ENCODE measurements at places on chromosomes 4 and X.
A peak's percentile ranks its signal among the peaks of the same experiment; 100 is the strongest.

- no peak for DNase-seq
Measured at GRCh38 chrX:53196678-53197077, 28.3 kb downstream of the KDM5C start.

DNA sequence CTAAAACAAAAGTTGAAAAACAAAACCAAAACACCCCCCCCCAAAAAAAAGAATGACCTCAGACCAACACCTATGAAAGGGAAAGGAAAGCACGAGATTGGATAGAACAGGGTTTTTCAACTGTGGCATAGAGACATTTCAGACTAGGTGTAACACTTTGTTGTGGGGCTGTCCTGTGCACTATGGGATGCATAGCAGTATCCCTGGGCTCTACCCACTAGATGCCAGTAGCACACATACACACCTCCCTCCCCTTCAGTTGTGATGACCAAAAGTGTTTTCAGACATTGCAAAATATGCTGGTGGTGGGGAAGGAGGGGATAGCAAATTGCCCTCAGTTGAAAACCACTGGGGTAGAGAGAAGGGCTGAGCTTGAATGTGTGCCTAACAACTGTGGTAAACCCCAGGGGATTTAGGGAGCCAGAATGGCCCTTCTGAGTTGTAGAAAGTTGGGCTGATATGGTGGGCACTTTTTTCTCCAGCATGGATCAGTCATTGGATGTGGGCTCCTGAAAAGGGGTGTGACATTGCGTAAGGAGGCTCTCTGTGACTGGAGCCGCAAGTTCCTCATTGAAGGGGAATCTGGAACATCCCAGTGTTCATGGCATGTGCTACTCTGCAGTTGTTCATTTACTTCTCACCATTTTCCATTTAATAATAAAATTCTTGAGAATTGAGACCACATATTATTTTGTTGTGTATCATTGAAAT lies 8.8 kb upstream of the GEMIN8 start:
- DNase-seq, result no peak

DNA sequence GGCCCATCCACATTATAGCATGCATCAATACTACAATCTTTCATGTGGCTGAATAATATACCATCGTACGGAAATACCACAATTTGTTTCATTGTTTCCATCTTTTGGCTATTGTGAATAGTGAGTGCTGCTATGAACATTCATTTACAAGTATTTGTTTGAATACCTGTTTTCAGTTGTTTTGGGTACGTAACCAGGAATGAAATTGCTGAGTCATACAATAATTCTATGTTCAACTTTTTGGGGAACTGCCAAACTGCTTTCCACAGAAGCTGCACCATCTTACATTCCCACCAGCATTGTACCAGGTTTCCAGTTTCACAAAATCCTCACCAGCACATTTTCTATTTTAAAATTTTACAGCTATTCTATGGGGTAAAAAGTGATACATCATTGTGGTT lies 28.5 kb upstream of the MANBA start:
- no peak for DNase-seq

GRCh38 chr4:153337686-153338085 lies 6.8 kb upstream of the MND1 start:
- DNase-seq, result no peak

DNA sequence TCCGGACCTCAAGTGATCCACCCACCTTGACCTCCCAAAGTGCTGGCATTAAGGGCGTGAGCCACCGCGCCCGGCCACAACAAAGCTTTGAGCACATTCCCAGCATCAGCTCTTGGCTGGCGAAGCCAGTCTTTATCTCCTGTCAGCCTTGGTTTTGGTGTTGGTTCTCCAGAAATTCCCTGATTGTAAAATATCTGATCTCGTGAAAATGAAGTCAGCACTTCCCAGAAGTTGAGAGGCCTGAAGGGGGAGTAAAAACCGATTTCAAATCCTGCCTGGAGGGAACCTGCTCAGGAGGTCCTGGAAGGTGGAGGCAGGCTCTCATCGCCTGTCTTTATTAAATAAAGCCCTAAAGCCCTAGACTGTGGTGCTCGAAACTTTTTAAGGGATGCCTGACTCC lies 33.6 kb downstream of the PTTG2 start:
- DNase-seq, result no peak

DNA sequence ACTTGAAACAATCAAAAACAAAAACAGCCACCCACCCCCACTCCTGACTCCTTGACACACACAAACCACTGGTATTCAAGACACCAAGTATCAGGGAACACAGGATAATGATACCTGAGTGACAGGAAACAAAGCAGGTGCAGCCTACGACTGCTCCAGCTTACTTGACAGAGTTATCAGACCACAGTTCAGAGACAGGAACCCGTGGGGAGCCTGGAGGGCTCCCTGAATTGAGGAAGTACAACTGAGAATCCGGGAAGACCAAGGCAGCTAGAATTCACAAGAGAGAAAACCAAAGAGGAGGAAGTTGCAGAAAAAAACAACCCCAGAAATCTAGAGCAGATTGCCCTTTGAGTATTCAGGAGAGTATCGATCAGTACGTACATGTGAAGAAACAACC lies 20.5 kb downstream of the COMMD8 start:
- DNase-seq, result no peak

- no peak for DNase-seq
Measured at GRCh38 chrX:43456063-43456462, 200.0 kb upstream of the MAOA start.

- DNase-seq, result no peak
Measured at GRCh38 chr4:183205709-183206108, 106.7 kb downstream of the WWC2 start.

- DNase-seq, result peak; percentile 94
Measured at GRCh38 chrX:110450050-110450449, 91.4 kb downstream of the RTL9 start.

GRCh38 chrX:16202943-16203342 lies 35.7 kb downstream of the MAGEB17 start:
- no peak for DNase-seq

GRCh38 chr4:110621328-110621812 lies 1.5 kb downstream of the PITX2 start:
- DNase-seq, result no peak

GRCh38 chr4:79331126-79331876 lies 5.4 kb upstream of the NAA11 start:
- no peak for DNase-seq

- DNase-seq, result no peak
Measured at GRCh38 chrX:43664708-43665107, 8.6 kb downstream of the MAOA start.

- no peak for DNase-seq
Measured at GRCh38 chr4:187188741-187189140, 465.1 kb upstream of the FAT1 start.
